Fibroblast of skin of back (primary cell): ENCODE measurements at places on chromosomes 2 and 18.

DNA sequence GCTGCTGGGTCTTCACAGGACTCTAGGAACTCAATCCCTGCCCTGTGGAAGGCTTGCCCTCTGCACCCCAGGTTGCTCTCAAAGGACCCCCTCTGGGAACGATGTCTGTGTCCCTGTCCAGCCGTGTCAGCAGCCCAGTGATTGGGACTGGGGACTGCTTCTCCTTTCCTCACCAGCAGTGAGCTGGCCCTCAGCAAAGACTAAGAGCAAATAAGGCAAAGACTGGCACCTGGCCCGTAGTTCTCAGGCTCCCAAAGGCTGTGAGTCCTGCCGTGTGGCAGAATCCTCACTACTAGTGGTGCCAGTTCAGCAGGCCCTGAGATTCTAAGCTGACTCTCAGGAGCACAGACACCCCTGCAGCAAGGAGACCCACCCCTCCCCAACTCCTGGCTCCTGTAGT is 47.8 kb downstream of the TMEM163 start:
- no peak for DNase-seq

- peak; percentile 93 for DNase-seq
Measured at GRCh38 chr2:106812383-106812782, 73.6 kb downstream of the ST6GAL2 start.

DNA sequence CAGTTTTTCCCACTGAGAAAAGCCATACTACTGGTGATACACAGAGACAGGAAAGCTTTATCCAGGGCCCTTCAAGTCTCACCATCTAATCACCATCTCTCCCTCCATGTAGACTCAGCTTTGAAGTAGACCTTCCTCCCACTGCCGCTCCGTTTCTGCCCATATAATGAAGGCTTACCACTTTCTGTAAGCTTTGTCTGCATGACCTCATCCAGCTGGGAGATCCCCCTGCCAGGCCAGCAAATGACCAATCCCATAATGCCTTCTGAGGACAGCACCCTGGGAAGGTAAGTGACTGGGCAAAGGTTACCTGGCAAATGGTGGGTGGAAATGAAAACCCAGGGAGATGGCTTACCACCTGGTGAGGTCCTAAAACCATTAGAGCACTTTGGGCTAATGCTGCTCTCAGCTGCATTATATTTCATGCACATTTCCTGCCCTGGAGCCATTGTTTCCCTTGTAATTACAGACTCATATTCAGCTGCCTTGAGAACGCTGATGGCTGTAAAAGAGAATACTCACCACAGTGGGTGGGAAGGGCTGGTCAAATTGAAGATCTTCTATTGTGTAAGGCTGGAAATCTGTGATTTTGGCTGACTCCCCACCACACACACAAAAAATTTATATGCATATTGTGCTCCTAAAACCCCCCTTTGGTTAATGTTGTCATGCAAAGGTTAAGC is 350.7 kb upstream of the SYT4 start:
- no peak for DNase-seq

DNA sequence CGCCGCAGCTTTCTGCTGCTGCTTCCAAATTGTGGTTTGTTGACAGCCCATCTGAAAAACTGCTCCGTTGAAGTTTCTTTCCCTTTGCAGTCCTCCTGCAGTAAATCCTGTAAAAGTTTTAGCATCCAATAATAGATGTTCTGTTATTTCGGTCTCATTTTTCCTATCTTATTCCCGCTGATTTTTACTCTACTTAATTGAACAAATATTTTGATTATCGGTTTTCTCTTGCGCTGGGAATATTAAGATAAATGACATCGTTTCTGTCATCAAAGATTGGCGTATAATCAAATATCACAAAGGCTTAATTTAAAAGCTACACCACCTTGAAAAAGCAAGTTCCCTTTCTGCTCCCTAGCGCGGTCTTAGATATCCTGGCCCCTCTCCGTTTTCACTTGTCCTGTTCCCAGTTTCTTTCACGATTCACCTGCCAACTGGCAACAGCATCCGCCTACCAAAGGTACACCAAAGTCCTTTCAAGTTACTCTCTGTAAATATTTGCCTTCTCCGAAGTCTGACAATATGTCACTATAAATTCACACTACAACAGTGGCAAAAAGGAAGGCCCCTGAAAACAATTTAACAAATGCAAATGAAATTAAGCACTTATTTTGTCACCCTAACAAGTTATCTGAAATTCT is 1.0 kb upstream of the STRN start:
- no peak for DNase-seq

GRCh38 chr2:86631846-86632485 is 8.3 kb upstream of the RNF103 start:
- DNase-seq: no peak

- no peak for DNase-seq
Measured at GRCh38 chr18:24919181-24919797, 432.7 kb downstream of the ZNF521 start.

DNA sequence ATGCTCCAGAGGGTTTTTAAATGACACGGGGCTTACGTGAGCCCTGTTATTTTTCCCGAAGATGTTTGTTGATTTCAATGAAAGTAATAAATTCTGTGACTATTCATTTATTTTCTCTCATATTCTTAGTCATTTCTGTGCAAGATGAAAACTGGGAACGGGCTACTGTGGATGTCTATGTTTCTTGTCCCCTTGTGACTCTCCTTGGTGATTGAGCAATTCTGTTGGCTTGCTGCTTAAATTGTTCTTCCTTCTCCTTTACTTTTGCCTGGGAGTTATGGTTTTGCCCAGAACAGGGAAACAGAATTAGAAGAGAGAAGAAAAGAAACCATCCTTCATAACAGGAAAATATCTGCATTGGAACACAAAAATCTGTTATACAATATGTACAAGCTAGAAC is 508.2 kb upstream of the DSEL start:
- no peak for DNase-seq

DNA sequence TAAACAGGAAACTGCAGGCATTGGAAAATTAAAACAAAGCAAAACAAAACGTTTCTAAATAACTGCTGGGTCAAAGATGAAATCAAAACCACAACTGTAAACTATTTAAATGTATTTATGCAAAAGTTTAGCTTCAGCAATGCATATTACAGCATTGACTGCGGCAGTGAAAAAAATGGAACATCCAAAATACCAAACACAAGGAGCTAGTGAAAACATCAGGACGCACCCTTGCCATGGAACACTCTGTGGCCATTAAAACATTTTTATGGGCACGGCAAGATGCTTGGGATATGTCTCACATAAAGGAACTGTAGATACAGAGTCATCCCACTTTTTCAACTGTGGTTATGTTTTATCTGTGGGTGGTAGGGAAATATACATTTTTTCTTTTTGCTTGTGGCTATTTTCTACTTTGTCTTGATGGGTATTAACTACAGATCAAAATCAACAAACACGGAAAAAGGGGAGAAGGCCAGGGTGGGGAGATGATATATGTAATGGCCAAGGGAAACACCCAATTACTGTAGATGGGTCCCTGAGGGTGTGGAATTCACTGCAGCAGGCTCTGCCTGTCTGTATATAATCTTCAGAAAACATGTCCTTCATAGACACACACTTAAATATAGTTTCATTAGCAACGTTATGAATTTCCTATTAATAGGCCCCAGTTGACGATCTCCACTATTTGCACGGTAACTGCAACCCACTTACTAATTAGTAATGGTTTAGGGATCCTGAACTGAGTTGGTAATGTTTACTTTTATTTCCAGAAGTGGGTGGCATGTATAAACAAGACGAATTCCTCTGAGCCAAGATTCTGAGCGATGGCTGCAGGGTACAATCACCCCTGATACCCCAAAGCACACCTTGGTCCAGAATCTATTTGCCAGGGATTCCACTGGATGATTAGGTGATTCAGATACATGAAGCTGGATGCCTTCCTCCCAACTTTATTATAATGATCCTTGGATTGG is 110.5 kb downstream of the ACKR3 start:
- peak; percentile 94 for DNase-seq
